ENCODE measurements at places on chromosomes 1 and 21.

- no peak for DNase-seq
These were observed 156.0 kb downstream of the TOMM20 start for GRCh38 chr1:234972411-234973191.

- DNase-seq = no peak
These were observed 63.7 kb downstream of the MACF1 start for GRCh38 chr1:39268112-39268581.

DNA sequence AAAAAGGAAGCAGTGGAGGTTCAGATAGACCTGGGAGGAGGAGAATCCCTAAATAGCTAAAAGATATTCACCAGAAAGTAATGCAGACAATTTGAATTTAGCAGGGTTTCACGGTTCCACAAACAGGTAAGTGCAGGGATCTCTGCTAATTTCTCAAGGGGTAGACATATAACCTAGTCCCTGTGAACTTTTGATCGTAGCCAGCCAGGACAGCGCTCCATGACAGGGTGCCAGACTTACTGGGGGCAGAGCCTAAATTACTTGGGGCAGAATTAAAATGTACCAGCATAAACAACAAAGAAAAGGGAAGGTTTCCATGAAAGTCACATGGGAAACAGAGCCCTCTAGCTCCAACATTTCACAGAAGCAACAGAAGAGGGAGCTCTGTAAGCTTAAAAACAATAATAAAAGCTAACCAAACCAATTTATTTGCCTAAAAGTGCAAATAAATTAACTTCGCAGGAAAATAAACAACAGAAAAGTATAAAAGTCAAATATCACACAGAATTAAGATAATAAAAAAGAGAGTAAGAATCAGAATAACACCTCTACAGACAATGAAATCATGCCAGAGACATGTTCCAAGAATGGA, 198.3 kb downstream of the DUSP10 start:
- DNase-seq = no peak

GRCh38 chr1:65793359-65793732, 651 bp downstream of the PDE4B start:
- DNase-seq = no peak

DNA sequence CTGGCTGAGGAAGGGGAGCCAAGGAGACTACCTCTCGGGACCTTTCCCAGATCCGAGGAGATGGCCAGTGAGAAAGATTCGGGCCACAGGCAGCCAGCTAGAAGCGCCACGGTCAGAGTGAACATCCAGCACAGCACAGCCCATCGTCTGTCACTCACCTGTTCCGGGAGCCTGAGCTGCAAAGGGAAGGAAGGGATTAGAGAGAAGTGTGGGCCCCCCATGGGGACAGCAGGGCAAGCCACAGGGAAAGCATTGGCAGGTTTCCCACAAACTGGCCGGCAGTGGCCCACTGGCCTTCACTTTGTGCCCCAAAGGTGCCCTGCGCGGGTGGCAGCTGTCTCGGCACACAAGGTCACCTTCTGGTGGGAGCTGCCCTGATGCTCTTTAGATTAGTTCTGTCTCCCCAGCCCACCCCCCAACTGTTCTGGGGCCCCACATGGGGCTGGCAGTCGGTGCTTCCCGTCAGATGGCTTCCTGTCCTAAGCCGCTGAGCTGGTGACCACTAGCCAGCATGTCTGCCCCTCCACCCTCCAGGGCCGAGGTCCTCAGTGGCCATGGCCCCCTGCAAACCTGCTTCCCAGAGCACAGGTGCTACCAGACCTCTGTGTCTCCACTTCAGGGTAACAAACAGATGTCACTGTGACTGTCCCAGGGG, 56.7 kb downstream of the LACTBL1 start:
- no peak for DNase-seq

DNA sequence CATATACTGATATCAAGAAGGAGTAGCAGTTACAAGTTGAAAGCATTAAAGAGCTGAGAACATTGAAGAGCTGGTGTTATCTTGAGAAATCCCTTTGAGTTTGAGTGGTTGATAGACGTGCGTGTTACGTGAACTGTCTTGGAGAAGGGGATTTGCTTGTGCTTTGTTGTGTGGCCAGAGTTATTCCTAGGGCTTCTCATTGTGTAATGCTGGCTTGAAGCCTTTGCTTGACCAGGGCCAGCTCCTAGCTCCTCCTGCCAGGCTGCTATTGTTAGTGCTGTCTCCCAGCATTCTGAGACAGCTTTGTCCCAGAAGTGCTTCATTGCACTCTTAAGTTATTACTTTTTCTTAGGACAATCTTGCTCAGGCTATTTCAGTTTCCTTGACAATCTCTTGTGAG, 116.2 kb upstream of the KCNK2 start:
- no peak for DNase-seq

DNA sequence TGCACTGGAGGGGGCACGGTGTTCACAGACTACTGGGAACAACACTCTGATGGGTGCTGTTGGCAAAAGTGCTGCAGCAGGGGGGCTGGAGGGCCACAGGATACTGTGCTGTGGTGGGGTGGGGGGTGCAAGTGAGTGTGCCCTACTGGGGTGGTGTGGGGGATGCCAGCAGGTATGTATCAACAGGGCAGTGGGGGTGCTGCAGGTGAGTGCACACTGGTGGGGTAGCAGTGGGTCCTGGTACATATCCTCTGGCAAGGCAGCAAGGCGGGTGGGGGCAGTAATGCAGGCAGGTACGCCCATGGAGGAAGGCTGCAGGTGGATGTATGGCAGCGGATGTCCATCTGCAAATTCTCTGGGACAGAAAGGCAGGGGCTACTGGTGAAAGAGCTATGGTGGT, 48.8 kb upstream of the CD53 start:
- DNase-seq = no peak

GRCh38 chr1:50271968-50272578, 151.2 kb downstream of the DMRTA2 start:
- no peak for DNase-seq

- DNase-seq = no peak
These were observed 439.3 kb downstream of the USP25 start for GRCh38 chr21:16169102-16169511.

DNA sequence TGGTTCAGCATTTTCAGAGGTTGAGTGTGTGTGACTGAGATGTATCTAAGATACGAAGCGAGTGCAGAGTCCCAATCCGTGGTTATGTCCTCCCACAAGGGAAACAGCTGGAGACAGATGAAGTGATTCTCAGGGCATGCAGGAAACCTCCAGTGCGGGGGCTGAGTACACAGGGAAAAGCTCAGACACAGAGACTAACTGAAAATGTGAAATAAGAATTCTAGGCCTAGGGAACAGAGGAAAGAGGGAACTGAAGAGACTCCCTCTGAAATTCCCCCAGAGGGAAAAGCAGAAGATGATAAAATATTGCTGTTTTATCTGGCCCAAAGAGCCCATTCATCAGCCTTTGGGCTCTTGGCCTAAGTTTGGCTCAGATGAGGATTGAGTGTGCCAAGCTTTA, 116.8 kb downstream of the LRRC53 start:
- DNase-seq = no peak

DNA sequence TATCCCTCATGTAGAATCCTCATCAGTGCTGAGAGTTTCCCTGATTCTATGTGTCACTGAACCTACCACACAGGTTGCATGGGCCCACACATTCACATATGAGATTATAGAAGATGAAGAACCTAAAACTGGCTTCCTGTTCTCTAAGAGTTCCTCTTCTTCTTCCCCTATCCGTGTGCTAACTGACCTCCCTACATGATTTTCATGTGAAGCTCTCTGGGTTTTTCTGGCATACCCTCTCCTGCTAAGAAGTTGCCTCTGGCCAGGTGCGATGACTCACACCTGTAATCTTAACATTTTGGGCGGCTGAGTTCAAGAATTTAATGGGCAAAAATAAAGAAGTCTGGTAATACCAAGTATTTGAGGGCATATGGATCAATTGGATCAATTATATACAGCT, 5.5 kb upstream of the CD244 start:
- DNase-seq = no peak

GRCh38 chr1:212700223-212700891, 717 bp upstream of the BATF3 start:
- DNase-seq = peak; percentile 69

- no peak for DNase-seq
These were observed 144.7 kb downstream of the BARHL2 start for GRCh38 chr1:90572446-90572845.

DNA sequence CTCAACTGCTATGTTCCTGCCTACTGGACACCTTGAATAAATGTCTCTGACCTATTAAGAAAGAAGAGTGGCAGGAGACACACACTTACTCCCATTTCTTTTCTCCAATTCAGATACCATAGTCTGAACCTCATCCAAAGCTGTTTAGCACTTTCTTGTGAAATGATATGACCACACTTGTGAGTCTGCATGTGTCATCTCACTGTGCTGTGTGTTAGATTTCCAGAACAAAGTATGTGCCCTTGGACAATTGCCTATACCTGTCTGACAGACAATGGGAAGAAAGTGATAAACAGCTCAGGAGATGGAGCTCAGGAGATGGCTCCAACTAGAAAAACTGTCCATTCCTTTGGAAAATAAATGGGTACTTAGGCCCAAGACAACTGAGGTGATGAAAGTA, 48.4 kb downstream of the USP48 start:
- DNase-seq = no peak

DNA sequence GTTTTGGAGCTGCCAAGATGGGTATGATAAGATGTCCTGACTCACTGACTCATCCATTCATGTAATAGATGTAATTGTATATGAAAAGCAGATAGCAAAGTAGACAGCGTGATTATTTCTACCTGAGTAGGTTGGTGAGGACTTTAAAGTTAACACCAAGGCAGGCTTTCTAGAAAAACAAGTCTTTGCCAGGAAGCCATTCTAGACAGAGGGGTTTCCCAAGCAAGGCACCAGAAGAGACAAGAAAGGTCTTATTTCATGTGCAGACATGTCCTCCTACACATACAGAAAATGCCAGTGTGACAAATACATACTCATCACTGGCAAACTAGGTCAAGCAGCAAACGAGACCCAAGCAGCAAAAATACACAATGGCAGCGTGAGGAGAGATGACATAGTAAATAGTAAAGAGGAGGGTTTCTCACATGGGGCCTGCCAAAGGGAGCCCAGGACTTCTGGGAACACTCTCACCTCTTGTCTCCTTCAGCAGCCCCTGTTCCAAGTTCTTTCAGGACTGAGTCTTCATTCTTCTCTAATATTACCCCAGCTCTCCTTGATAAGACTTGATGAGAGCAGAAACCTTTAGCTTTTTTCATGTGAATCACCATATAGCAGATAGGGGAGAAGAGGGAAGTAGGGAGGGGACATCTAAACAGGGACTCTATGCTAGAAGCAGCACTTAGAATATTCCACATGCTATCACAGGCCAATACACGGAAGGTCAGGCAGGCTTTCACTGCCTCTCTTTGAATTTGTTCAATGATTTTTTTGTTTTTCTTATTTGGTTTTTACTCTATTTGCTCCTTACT, 114.6 kb upstream of the ATP1B1 start:
- no peak for DNase-seq

DNA sequence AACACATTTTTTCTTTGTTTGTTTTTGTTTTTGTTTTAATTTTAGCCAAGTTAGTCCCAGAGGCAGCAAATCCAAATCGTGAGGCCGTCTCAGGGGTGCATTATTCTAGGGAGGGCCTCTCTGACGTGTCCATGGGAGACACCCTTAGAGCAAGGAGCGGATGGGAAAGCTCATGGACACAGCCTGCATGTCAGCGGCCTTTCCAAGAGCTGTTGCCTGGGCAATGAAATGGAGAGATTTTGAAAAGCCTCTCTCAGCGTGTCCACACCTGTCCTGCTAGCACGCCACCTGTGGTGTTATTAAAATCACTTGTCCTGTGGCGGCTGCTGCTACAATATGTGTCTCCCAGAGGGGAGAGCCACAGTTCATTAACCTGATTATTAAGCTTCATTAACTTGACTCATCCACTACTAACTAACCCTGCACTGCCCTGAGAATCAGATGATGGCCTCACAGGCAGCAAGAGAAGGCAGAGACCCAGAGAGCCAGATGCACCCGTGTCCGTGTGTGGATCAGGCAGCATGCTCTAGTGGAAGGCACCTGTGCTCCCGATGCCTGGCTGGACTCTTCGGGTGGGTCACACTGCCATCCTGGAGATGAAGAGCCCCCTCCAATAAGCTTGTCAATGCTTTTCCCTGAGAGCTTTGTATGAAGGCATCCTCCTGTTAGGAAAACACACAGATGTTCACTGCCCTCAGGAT, 133.3 kb downstream of the PGBD5 start:
- DNase-seq = no peak

- no peak for DNase-seq
These were observed 50.9 kb downstream of the ITPKB start for GRCh38 chr1:226688056-226688748.

DNA sequence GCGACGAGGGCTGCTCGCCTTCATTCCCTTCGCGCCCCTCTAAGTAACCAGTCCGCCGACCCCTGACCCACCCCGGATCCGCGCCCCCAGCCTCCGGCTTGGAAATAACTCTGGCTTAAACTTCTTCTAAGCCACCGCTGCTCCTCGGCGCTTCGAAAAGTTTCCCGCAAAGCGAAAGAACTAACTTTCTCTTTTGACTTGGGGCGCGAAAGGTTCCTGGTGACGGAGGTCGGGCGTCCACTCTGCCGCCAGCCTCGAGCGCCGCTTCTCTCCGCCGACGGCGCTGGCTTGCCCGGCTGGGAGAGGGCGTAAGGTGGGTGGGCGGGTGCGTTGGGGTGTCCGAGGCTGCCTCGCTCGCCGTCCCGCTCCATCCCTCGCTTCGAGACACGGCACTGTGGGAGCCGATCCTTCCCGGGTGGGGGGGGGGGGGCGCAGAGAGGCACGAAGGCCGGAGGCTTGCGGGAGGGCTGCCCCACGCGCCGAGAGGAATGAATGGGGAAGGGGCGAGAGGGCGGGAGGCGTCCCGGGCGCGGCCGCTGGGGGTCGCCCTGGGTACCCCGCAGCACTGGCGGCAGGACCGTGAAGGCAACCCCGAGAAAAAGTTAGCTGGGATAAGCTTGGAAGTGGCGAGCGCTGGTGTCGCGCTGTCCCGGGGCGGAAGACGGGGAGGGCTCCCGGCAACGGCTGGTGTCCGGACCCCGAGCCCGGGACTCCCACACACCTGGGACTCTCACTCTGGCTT, 569 bp downstream of the ATF3 start:
- no peak for DNase-seq

GRCh38 chr1:223667484-223668182, 2.1 kb upstream of the CAPN8 start:
- DNase-seq = no peak

- no peak for DNase-seq
These were observed 368.5 kb downstream of the RPS6KC1 start for GRCh38 chr1:213419401-213420030.

- no peak for DNase-seq
These were observed 28.0 kb downstream of the TMEM51 start for GRCh38 chr1:15181564-15181963.

GRCh38 chr1:204384636-204385352, 25.1 kb upstream of the PLEKHA6 start:
- DNase-seq = no peak

DNA sequence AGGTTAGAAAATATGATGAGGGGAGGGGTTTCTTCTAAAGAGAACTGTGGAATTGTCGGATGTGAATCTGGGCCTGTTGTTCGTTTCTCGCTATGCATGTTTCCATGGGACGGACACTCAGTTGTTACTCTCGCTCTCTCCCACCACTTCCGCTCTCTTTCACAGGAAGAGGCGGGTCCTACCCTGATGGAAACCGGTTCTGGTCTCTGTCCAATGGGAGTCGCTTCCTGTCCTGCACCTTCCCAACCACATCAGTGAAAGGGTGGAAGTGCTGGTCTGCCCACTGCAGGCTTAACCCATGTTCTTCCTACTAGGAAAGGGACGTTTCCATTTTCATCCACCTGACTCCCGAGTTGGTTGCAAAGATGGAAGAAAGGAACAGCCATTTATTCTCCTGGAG, 119.4 kb downstream of the KCNJ15 start:
- DNase-seq = no peak

All from activated CD8-positive, alpha-beta memory T cell treated with anti-CD3 and anti-CD28 coated beads for 4 hours (primary cell).